ENCODE measurements at places on chromosomes 2 and 18.

DNA sequence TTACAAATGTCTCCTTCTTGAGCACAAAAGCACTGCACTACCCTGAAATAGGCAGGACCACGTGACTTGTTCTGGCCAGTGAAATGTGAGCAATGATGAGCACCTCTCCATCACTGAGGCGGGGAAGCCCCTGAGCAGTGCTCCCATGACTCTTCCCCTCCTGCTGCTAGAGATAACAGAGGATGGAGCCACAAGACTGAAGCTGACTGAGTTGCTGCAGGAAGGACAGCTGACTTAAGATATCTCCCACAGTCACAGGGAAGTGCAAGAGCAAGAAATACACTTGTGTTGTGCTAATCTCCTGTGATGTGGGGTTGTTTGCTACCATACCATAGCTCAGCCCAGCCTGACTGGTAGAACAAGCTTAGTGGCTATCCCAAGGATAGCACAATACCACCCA lies 38.7 kb downstream of the STK39 start:
- peaks cover 58% of the 10 kb centered on the region for H3K4me1 ChIP-seq
- no peak overlapping the region for H3K4me3 ChIP-seq
- H3K36me3 ChIP-seq: peaks cover 11% of the 10 kb centered on the region

DNA sequence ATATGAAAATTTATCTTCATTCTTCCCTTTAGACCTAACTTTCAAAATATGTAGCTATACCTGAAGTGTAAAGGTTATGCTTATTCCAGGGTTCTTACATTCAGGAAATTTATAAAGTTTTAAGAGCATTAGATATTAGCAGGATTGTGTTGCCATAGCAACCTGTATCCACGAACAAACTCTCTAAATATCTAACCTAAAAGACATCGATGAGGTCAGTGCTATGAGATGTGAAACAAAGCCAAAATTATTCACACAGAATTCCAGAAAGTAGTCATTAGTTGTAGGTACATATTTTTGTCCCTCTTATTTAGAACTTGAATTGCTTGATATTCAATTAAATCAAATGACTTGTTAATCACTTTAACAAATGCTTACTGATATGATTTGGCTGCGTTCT lies 705.3 kb downstream of the SOCS6 start:
- H3K4me1 ChIP-seq: no peaks in the 10 kb centered on the region
- no peaks in the 10 kb centered on the region for H3K36me3 ChIP-seq
- no peak overlapping the region for H3K27ac ChIP-seq
- no peaks in the 10 kb centered on the region for H3K27me3 ChIP-seq
- DNase-seq: no peak
- H3K4me3 ChIP-seq: no peak overlapping the region

DNA sequence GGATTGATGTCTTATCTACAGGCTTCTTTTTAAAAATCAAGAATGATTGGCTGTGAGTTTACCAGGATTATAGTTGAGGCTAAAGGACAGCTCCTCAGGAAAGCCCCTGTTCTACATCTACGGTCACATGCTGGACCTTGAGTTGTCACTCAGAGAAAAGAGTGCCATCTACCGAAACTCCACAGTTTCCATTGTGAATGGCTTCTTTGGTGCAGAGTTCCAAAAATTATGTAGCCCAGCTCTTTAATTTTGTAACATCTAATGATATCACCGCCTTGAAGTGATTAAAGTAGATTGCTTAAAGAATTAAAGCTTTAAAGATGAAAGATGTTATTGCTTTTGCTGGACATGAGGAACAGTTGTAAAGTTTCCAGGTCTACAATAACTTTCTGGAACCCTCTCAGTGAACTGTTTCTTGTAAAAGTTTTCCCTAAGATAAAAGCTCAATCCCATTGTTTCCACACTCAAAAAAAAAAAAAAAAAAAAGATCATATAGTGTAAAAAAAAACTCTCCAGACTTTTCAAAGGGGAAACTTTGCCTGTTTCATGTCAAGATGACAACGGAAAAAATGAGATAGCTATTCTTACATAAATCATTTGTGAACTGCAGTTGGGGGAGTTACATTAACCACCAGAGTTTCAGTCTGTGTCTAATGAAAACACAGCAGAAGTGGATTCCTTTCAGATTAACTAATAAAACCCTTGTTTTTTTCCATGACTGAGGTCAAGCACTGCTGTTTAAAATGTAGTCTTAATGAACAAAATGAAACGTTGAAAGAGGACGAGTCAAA lies 4.3 kb downstream of the COL3A1 start:
- peak overlapping the region; percentile 79 for H3K27ac ChIP-seq
- H3K27me3 ChIP-seq: peaks cover 23% of the 10 kb centered on the region
- peak overlapping the region; percentile 41 for H3K4me3 ChIP-seq
- no peak for DNase-seq
- peaks cover 21% of the 10 kb centered on the region for H3K4me1 ChIP-seq
- H3K36me3 ChIP-seq: no peaks in the 10 kb centered on the region

GRCh38 chr2:27870724-27871123 lies 19.5 kb downstream of the RBKS start:
- H3K4me3 ChIP-seq: no peak overlapping the region
- no peak for DNase-seq
- H3K36me3 ChIP-seq: peaks cover under 1% of the 10 kb centered on the region
- H3K4me1 ChIP-seq: no peaks in the 10 kb centered on the region
